ENCODE measurements at places on chromosomes 16 and 17. TPM values are rescaled to one million over a fixed set of nuclear protein-coding genes. Genes with fewer than 3 reads are reported as not detected.

CHD9NB gene
- polyA plus RNA-seq = 0.89 TPM

CBFB gene
- 55.9 TPM for polyA plus RNA-seq

LHX1 gene
- polyA plus RNA-seq = 1.5 TPM

CAVIN1 gene
- polyA plus RNA-seq = 190 TPM

RPGRIP1L gene
- 7.8 TPM for polyA plus RNA-seq

PTGES3L gene
- polyA plus RNA-seq = 0.37 TPM

C1QL1 gene
- not detected for polyA plus RNA-seq

ENDOV gene
- 18.3 TPM for polyA plus RNA-seq

RHBDL1 gene
- polyA plus RNA-seq = 2.7 TPM

CSH2 gene
- not detected for polyA plus RNA-seq

EVPL gene
- 11.9 TPM for polyA plus RNA-seq

TBC1D3K gene
- polyA plus RNA-seq = not detected

CALCOCO2 gene
- 76.0 TPM for polyA plus RNA-seq

TMEM100 gene
- 0.21 TPM for polyA plus RNA-seq

GRCh38 chr16:78386557-78387324 is 287.3 kb downstream of the WWOX start:
- no peaks in the 10 kb centered on the region for H3K27me3 ChIP-seq
- H3K36me3 ChIP-seq = no peaks in the 10 kb centered on the region
- DNase-seq = no peak
- H3K27ac ChIP-seq = no peak overlapping the region
- no peaks in the 10 kb centered on the region for H3K4me1 ChIP-seq

- no peak for DNase-seq
- H3K4me1 ChIP-seq = peaks cover 15% of the 10 kb centered on the region
- no peak overlapping the region for H3K4me3 ChIP-seq
- H3K27ac ChIP-seq = no peak overlapping the region
- no peaks in the 10 kb centered on the region for H3K36me3 ChIP-seq
These were observed 173.2 kb downstream of the CYLD start for GRCh38 chr16:50915120-50915519.

GRCh38 chr17:9230861-9231260 is 209.6 kb downstream of the NTN1 start:
- DNase-seq = no peak
- no peak overlapping the region for H3K27ac ChIP-seq
- no peaks in the 10 kb centered on the region for H3K4me1 ChIP-seq
- H3K4me3 ChIP-seq = no peak overlapping the region

- H3K27ac ChIP-seq = no peak overlapping the region
- H3K4me1 ChIP-seq = no peaks in the 10 kb centered on the region
- H3K27me3 ChIP-seq = peaks cover 43% of the 10 kb centered on the region
- H3K36me3 ChIP-seq = no peaks in the 10 kb centered on the region
These were observed 40.0 kb upstream of the DLX4 start for GRCh38 chr17:49928837-49929475.

DNA sequence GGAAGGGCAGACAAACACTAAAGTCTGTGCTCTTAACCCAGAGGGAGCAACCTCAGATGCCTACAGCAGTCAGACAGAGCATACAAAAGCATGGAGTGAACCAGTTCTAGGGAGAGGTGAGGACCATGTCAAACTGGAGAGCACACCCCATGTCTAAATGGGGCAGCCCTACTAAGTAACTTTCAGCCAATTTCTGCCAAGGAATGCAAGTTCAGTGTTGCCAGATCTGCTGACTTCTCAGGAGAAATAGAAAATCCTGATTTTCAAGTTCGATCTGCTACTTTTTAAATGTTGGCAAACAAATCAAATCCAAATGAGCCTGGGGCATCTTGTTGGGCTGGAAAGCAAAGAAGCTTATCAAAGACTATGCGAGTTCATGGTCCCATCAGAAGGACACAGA is 17.5 kb upstream of the SCNN1B start:
- H3K4me3 ChIP-seq = no peak overlapping the region
- H3K27me3 ChIP-seq = no peaks in the 10 kb centered on the region
- no peak overlapping the region for H3K27ac ChIP-seq

DNA sequence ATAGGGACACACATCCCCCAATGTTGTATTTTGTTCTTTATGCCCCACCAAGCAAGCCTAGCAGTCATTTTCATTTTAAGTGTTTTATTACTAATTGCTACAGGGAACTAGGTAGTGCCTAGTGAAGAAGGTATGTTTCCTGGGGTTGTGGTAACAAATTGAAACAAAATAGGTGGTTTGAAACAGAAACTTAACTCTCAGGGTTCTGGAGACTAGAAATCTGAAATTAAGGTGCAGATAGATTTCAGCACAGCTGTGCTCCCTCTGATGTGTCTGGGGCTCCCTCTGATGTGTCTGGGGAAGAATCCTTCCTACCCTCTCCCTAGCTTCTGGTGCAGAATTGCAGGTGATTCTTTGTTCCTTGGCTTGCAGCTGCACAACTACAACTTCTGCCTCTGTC is 390.1 kb downstream of the ZFHX3 start:
- no peaks in the 10 kb centered on the region for H3K4me1 ChIP-seq
- no peaks in the 10 kb centered on the region for H3K36me3 ChIP-seq
- H3K4me3 ChIP-seq = no peak overlapping the region
- no peaks in the 10 kb centered on the region for H3K27me3 ChIP-seq
- H3K27ac ChIP-seq = no peak overlapping the region

DNA sequence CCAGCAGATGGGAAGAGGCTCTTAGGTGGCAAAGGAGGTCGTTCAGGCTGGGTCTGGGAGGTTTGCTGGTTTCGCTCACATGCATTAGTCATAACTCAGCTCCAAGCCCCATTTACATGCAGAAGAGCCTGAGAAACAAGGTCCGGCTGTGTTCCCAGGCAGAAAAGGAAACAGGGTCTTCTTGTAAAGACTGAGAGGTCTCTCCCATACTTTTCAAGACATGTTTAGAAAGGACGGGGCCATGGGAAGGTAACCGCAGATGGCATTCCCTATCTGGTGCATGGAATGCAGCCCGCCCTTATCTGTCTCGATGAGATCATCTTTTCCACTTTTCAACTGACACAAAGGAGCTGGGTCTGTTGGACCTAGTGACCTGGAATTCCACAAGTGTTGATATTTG is 389.0 kb upstream of the CDH11 start:
- H3K36me3 ChIP-seq = no peaks in the 10 kb centered on the region
- H3K27me3 ChIP-seq = no peaks in the 10 kb centered on the region
- H3K27ac ChIP-seq = no peak overlapping the region

DNA sequence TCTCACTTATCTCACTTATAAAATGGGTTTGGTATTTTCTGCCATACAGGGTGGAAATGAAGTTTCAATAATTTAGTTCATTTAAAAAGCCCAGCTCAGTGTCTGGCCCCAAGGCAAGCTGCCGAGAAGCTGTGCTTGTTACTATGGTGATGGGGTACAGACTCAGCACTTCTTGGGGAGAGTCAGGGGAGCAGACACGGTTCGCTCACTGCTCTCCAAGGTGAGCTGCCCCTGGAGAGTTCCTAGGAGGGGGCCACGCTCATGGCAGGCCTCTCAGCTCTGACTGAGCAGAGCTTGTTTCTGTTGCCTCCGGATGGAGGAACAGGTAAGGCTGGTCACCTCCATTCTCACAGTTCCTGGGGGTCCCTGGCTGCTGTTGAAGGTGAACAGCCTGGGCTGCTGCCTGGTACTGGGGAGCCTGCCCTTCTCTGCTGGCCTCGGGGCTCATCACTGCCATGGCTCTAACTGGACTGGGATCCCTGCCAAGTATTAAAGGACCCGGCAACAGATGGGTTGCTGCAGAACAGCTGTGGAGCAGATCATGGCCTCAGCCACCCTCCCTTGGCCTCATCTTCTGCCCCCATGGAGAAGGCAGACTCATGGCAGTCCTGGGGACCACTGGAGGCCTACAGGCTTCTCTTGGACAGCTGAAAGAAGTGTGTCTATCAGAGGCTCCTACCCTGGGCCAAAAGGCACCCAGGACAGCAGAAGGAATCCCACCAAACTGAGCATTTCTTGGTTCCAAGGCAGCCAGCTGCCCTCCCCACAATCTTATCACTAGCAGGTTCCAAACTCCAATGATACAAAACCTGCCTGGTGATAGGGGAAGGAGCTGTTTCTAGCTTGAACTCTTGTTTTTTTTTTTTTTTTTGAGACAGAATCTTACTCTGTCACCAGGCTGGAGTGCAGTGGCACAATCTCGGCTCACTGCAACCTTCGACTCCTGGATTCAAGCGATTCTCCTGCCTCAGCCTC is 25.9 kb upstream of the SPATA32 start:
- H3K4me3 ChIP-seq = no peak overlapping the region
- H3K27me3 ChIP-seq = no peaks in the 10 kb centered on the region
- H3K36me3 ChIP-seq = peaks cover 42% of the 10 kb centered on the region
- no peak for DNase-seq
- H3K27ac ChIP-seq = no peak overlapping the region

DNA sequence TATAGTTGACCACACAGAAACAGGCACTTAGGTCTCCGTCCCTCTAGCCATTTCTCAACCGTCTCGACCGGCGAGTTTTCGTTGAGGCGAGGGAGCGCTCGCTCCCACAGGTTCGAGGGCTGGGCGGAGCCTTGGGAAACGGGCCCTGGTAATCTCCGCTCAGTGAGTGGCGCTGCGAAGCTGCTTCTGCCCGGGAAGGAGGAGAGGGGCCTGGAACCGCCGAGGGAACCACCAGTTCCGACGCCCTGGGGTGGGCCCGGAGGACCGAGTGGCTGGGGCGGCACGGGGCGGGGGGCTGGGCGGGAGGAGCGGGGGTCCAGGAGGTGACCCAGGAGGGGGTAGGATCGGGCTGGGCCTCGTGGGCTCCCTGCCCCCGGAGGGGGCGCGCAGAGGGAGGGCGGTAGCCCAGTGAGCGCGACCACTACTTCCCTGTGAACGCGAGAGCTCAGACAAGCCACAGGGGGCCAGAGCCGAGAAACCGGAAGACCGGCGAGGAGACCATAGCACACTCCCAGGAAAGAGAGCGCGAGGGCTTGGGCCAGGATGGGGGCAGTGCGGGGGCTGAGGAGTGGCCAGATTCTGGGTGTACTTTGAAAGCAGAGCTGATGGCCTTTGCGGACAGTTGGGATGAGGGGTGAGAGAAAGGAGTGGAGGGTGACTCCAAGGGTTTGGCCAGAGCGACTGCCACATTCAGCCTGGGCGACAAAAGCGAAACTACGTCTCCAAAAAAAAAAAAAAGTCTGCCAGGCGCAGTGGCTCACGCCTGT is 29.9 kb upstream of the ARL4D start:
- peak overlapping the region; percentile 36 for H3K4me3 ChIP-seq
- no peak for DNase-seq
- peaks cover 18% of the 10 kb centered on the region for H3K4me1 ChIP-seq
- H3K27ac ChIP-seq = peak overlapping the region; percentile 100
- H3K27me3 ChIP-seq = no peaks in the 10 kb centered on the region
- H3K36me3 ChIP-seq = no peaks in the 10 kb centered on the region

DNA sequence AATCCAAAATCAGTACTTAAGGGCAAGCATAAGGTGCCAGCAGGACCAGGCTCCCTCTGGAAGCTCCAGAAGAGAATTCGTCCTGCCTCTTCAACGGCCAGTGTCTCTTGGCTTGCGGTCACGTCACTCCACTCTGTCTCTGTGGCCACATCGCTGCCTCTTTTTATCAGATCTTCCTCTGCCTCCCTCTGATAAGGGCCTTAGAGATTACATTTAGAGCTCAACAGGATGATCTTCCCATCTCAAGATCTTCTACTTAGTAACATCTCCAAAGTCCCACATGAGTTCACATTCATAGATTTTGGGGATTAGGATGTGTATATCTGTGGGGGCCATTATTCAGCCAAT is 16.9 kb downstream of the MPG start:
- no peak for DNase-seq
- H3K4me3 ChIP-seq = no peak overlapping the region
- peaks cover 15% of the 10 kb centered on the region for H3K36me3 ChIP-seq
- no peaks in the 10 kb centered on the region for H3K27me3 ChIP-seq

Measured in keratinocyte (primary cell).